Activated CD4-positive, alpha-beta T cell treated with anti-CD3 and anti-CD28 coated beads, Interleukin-2, Interleukin-4, amounts not matched to agents 100 ng/mL and 50 ng/mL, durations not matched to agents 16 hours and 8 hours (primary cell): ENCODE measurements at places on chromosomes 1 and 21.

DNA sequence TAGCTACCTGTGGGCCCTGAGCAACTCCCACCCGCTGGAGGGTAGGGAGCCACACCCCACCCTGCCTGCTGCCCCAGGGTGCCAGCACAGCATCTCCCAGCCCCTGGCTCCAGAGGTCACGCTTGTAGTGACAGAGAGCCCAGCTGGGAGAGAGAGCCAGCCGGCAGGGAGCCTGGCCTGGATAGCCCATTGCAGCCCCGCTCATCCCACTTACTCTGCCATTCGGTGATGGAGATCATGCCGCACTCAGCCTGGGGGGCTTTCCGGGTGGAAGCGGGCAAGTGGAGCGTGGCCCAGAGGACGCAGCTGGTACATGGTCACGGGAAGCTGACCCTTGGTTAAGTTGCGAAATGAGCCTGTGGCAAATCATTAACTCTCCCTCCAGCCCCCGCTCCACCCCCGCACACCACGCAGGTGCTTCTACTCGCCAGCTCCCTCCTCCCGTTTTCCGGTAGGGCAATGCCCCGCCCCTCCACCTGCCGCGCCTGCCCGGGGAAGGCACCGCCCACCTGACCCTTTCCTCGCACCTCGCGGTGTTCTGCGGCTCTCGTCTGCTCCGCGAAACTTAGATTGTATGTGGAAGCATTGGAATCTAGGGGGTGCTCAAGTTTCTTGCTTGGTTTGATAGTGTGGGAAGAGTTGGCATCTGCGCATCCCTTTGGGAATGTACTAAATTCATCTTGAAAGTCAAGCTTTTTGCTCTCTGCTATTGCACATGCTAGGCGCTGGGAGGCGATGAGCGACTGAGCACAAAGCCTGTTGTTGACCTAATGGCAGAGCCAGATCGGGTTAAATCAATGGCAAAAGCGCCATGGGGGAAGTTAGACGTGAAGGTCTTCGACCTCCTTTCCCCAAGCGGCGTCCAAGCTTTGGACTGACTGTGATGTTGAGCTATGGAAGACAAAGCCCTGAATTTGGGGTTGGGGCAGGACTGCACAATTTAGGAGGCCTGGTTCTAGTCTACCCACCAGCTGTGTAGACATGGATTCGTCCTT lies at the start of gene GOLT1A:
Gene GOLT1A (minus strand): TSS at position 321 of the 995 bp plus-strand sequence. CDS start 82 bp downstream, at position 239.
- DNase-seq: peak; percentile 26

DNA sequence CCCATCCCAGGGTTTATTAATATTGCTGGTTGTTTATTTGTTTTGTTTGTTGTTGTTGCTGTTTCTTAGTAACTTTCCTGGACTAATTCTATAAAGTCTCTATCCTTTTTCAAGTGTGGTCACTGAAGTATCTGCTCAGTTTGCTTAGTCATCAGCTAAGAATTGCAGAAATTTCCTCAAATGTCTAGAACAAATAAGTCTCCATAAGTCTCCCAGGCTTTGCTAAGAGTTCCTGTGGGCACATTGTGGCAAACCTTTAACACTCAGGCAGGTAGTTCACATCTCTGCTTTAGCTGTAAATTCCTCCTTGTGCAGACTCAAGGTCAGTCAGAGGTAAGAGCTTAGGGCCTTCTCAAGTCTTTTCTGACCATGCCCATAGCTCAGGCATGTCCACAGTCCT lies 38.9 kb upstream of the C1orf185 start:
- DNase-seq: no peak

DNA sequence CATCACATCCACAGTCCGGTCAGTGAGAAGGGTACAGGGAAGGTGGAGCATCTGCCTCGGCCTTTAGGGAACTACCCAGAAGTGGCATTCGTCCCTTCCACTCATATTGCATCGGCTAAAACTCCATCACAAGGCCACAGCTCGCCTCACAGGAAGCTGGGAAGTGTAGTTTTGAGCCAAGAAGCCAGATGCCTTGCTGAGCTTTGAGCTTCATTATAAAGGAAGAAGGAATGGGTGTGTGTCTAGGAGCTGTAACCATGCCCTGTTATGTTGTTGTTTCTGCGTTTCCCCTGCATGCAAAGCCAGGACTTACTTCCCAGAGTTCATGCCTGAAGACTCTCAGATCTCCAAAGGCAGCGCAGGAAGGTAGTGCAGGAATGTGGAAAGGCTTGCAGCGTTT lies 61.1 kb downstream of the OPTC start:
- no peak for DNase-seq

DNA sequence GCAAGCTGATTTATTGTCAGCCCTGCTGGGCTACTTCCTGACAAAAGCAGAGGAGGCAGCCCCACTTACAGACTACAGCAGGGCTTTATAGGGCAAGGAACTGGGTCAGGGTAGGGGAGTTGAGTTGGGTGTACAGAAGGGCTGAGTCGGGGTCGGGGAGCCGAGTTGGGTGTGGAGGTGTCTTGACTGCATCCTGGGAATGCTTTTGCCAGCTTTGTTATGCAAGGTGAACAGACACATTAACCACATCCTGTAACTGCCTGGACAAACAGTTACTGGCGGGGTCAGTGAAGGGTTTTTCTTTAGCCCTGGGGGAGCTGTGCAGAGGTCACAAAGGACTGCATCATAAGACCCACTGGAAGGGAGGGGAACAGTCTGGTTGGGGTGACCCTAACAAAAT lies 39.1 kb upstream of the GBP5 start:
- DNase-seq: no peak
